Activated naive CD4-positive, alpha-beta T cell treated with anti-CD3 and anti-CD28 coated beads for 36 hours (primary cell): ENCODE measurements at places on chromosomes 7 and 10. TPM values are rescaled to one million over a fixed set of nuclear protein-coding genes. Genes with fewer than 3 reads are reported as not detected.
A peak's percentile ranks its signal among the peaks of the same experiment; 100 is the strongest.

HABP2 gene
- total RNA-seq, result not detected

HOGA1 gene
- total RNA-seq, result not detected

ZNRF2 gene
- 10.5 TPM for total RNA-seq

PPP1R3C gene
- 0.12 TPM for total RNA-seq

DNA sequence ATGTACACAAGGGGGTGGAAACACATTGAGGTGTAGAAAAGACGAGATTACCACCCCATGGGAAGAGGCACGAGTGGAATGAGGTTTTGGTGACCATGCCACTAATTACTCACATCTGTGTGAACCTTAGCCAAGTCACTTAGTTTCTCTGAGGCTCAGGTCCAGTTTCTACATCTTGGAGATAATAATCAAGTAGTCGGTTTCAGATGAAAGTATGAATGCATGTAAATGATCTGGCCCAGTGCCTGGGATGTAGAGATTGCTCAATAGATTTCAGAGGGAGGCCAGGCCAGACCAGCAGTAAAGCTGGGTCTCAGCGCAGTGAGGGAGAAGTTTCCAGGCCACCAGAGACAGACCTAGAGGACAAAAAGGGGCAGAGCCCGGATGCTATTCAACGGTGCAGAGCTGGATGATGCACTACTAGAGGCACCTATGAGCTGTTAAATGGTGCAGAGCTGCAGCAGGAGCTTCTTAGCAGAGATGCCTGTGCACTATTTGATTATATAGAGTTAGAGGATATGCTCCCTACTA lies 725.1 kb downstream of the GRID1 start:
- DNase-seq, result no peak
- no peak overlapping the region for H3K4me3 ChIP-seq
- no peaks in the 10 kb centered on the region for H3K36me3 ChIP-seq

DNA sequence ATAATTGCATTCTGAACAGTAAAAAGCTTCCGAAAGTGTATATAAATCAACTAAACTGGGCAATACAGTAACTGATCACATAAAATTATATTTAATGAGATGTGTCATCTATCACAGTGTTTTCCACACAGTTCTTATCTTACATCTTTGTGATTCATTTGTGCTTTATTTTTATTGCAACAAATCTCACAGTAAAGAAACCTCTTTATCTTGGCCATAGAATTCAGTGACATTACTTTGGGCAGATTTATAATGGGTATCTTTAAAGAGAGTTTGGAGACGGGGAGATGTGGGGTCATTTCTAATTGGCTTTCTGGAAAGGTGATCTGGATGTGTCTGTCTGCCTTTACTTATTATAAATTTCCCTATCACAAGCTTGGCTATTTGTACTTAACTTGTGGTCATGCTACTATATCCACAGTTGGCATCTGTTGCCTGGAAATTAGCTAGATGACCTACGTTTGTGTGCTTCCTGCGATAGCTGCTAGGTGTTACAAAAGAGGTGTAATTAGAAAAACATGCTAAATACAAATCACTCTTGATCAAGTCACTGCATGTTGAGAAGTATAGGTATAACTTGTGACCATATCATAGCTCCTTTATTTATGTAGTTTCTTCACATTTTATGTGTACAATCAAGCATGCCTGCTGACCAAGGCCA lies 123.8 kb downstream of the ARID5B start:
- H3K27me3 ChIP-seq, result no peaks in the 10 kb centered on the region
- H3K27ac ChIP-seq, result no peak overlapping the region
- H3K4me3 ChIP-seq, result no peak overlapping the region
- H3K4me1 ChIP-seq, result peaks cover 89% of the 10 kb centered on the region

- no peaks in the 10 kb centered on the region for H3K27me3 ChIP-seq
- DNase-seq, result no peak
- H3K36me3 ChIP-seq, result peaks cover 34% of the 10 kb centered on the region
- H3K4me3 ChIP-seq, result no peak overlapping the region
- no peak overlapping the region for H3K27ac ChIP-seq
- peaks cover 2% of the 10 kb centered on the region for H3K4me1 ChIP-seq
Observed at GRCh38 chr7:11026452-11027359, 53.0 kb downstream of the PHF14 start.

GRCh38 chr7:30005464-30005863 lies 15.9 kb upstream of the SCRN1 start:
- no peak for DNase-seq
- no peak overlapping the region for H3K27ac ChIP-seq
- no peak overlapping the region for H3K4me3 ChIP-seq
- H3K4me1 ChIP-seq, result no peaks in the 10 kb centered on the region
- no peaks in the 10 kb centered on the region for H3K36me3 ChIP-seq
- peaks cover 8% of the 10 kb centered on the region for H3K27me3 ChIP-seq

DNA sequence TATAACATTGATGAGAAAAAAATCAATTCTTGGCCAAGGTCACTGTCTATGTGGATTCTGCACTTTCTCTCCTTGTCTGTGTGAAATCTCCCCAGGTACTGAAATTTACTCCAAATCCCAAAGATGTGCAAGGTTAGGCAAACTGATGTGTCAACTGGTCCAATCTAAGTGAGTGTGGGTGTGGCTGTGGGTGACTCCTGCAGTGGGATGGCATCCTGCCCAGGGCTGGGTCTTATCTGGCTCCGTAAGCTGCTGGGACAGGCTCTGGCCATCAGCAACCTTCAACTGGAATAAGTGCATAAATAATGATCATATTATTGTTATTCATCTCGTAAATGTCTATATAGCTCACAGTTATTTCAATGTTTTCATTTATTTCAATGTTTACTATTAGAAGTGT lies 79.3 kb downstream of the JCAD start:
- no peak for DNase-seq
- no peak overlapping the region for H3K4me3 ChIP-seq
- peaks cover 5% of the 10 kb centered on the region for H3K27me3 ChIP-seq
- H3K27ac ChIP-seq, result no peak overlapping the region
- no peaks in the 10 kb centered on the region for H3K4me1 ChIP-seq

GRCh38 chr7:50598460-50599343 lies 33.5 kb upstream of the DDC start:
- no peaks in the 10 kb centered on the region for H3K36me3 ChIP-seq
- peaks cover 15% of the 10 kb centered on the region for H3K4me1 ChIP-seq
- no peak for DNase-seq
- H3K27me3 ChIP-seq, result no peaks in the 10 kb centered on the region
- H3K27ac ChIP-seq, result no peak overlapping the region

DNA sequence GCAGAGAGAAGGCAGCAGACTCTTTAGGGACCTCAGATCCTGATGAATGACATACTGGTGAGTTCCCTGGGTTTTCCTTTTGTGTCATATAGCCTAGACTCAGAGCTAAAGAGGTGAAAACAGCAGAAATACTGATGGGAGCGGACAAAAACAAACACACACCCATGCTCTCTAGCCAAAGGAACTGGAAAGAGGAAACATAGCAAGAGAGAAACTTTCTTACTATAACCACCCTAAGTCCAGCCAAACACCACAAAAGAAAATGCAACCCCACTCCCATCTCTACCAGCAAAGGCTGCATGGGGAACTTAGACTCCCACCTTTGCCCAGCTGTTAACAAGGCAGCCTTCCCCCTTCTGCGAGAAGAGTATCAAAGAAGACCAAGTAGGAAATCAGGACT lies 16.3 kb downstream of the GSAP start:
- no peaks in the 10 kb centered on the region for H3K27me3 ChIP-seq
- DNase-seq, result no peak
- H3K4me1 ChIP-seq, result peaks cover 9% of the 10 kb centered on the region
- peaks cover 7% of the 10 kb centered on the region for H3K36me3 ChIP-seq
- H3K27ac ChIP-seq, result no peak overlapping the region

GRCh38 chr7:155971180-155971770 lies 159.0 kb upstream of the SHH start:
- no peaks in the 10 kb centered on the region for H3K36me3 ChIP-seq
- no peak overlapping the region for H3K4me3 ChIP-seq
- H3K27me3 ChIP-seq, result peaks cover 2% of the 10 kb centered on the region
- H3K27ac ChIP-seq, result no peak overlapping the region

DNA sequence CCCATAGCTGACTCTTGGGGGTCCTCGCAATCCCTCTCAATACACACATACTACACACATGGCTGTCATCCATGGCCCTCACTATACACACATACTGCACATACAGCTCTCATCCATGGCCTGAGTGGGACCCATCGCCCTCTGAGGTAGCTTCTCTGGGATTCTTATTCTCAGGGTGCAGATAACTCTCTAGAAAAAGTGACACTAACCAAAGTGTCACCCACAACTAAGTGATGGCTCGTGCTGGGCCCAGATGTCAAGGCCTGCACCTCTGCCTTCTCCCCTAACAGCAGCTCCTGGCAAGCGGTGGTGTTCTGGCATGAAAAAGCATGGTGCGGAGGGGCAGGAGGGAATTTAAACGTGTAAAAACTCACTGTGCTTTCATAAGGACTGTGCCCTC lies 62.7 kb upstream of the ZPBP start:
- DNase-seq, result peak; percentile 51
- H3K27me3 ChIP-seq, result no peaks in the 10 kb centered on the region
- H3K27ac ChIP-seq, result peak overlapping the region; percentile 92
- H3K4me3 ChIP-seq, result no peak overlapping the region
- no peaks in the 10 kb centered on the region for H3K36me3 ChIP-seq
- peaks cover 55% of the 10 kb centered on the region for H3K4me1 ChIP-seq

DNA sequence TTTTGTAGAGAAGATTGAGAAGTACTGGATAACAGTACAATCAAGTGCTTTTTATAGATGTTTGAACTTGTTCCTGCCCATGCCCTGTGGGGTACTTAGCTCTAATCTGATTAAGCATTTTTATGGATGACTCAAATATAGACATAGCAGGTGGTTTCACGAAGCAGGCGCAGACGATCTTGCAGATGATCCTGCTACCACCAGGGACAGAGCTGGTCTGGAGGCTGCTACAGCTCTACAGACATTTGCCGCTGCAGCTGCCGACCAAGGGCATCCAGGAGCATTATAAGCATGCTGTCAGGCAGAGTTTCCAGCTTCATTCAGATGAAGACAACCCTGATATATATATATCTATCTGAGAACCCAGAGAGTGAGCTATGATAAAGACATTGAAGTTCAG lies 650.4 kb downstream of the NXPH1 start:
- no peaks in the 10 kb centered on the region for H3K4me1 ChIP-seq
- H3K4me3 ChIP-seq, result no peak overlapping the region
- no peaks in the 10 kb centered on the region for H3K27me3 ChIP-seq
- H3K27ac ChIP-seq, result no peak overlapping the region
- H3K36me3 ChIP-seq, result no peaks in the 10 kb centered on the region

GRCh38 chr7:44697136-44698045 lies 51.3 kb upstream of the ZMIZ2 start:
- H3K27ac ChIP-seq, result no peak overlapping the region
- no peak for DNase-seq
- H3K4me3 ChIP-seq, result no peak overlapping the region
- peaks cover 60% of the 10 kb centered on the region for H3K36me3 ChIP-seq

DNA sequence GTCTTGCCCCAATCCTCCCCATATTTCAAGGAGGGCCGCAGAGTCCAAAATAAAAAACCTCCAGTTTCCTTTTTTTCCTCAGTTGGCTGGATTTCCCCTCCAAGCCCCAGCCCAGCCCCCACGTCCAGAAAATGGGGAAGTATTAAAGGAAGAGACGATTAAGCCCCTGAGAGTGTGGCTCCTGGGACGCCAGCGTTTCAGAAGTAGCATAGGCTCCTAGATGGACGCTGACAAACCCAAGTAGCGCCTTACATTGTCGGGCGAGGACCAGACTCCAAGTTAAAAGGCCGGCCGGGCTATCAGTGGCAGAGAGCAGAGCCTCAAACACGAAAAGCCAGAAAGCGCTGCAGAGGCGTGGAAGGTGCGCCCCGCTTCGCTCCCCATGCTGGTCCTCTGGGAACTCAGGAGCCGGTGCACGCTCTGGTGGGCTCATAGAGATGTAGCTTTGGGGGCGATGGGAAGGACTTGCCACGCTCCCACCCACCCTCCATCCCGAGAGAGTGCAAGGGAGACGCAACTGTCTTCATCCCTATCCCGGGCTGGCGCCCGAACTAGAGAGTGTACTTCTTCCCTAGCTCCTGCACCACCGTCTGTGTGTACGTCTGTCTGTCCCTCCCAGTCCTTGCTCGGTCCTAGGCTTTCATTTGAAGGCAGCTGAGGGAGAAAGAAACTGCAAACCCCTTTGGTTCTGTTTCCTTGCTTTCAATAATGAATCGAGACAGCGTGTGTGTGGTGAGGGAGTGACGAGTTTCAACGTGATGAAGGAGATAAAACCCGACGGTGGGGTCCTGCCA lies 6.3 kb upstream of the EMX2 start:
- no peaks in the 10 kb centered on the region for H3K36me3 ChIP-seq
- H3K27me3 ChIP-seq, result peaks cover 72% of the 10 kb centered on the region
- no peak overlapping the region for H3K27ac ChIP-seq

GRCh38 chr10:96667401-96667800 lies 52.9 kb downstream of the PIK3AP1 start:
- no peak overlapping the region for H3K4me3 ChIP-seq
- H3K27me3 ChIP-seq, result no peaks in the 10 kb centered on the region
- H3K36me3 ChIP-seq, result no peaks in the 10 kb centered on the region
- no peak overlapping the region for H3K27ac ChIP-seq

- no peak overlapping the region for H3K27ac ChIP-seq
- no peak overlapping the region for H3K4me3 ChIP-seq
- DNase-seq, result no peak
- H3K36me3 ChIP-seq, result peaks cover 14% of the 10 kb centered on the region
- H3K27me3 ChIP-seq, result no peaks in the 10 kb centered on the region
Observed at GRCh38 chr7:139603896-139604295, 80.4 kb downstream of the CLEC2L start.

DNA sequence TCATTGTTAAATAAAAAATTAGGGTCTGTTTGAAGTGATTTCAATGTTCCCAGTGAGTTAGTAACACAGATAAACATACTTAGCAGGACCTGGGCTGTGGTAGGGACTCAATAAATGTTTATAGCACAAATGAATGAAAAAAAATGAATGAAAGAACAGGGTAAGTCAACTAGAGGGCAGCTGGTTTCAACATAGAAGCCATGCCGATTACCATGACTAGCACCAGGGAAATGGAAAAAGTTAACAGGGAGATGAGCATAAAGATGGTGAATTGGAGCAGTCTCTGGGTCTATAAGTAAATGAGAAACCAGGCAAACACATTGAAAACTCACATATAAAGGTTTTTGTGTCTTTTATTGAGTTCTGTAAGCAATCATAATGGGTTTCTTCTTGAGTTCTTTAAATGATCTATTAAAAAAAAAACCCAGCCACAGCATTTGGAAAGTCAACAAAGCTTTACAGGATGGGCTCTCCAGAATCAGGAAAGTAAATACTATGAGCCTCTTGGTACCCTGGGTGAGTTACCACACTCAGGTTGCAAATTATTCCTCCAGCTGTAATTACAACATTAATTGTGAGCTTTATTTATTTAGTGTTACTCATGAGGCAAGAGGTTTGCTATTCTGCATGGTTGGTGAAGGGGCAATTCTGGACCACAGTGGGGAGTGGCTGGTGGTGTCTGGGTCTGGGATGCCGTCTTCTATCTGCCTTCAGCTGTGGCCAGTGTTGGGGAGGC lies 46.1 kb upstream of the MTPN start:
- DNase-seq, result no peak
- H3K4me1 ChIP-seq, result peaks cover 17% of the 10 kb centered on the region
- H3K36me3 ChIP-seq, result peaks cover 2% of the 10 kb centered on the region
- no peak overlapping the region for H3K4me3 ChIP-seq

DNA sequence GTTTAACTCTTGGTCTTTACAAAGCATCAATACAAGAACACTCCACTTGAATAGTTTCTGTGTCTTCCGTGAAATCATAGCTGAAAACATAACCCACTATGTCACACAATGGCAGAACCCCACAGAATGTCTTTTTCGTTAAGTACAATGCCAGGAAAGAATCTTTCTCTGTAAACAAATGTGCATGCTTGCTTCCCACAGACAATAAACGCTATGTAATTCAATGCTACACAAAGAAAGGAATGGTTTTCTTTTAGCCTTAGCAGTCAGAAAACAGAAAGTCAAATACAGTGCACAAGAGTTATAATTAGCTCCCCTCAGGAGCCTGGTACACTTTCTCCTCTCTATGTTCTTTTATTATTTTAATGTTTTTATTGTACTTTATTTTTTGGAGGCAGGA lies 186.1 kb downstream of the SRPK2 start:
- H3K4me1 ChIP-seq, result peaks cover 43% of the 10 kb centered on the region
- H3K27me3 ChIP-seq, result no peaks in the 10 kb centered on the region
- peaks cover 13% of the 10 kb centered on the region for H3K36me3 ChIP-seq
- DNase-seq, result no peak
- no peak overlapping the region for H3K27ac ChIP-seq
